ENCODE measurements at places on chromosomes 16 and 17.

- DNase-seq, result no peak
Observed at GRCh38 chr16:54936979-54937670, 6.5 kb downstream of the IRX5 start.

DNA sequence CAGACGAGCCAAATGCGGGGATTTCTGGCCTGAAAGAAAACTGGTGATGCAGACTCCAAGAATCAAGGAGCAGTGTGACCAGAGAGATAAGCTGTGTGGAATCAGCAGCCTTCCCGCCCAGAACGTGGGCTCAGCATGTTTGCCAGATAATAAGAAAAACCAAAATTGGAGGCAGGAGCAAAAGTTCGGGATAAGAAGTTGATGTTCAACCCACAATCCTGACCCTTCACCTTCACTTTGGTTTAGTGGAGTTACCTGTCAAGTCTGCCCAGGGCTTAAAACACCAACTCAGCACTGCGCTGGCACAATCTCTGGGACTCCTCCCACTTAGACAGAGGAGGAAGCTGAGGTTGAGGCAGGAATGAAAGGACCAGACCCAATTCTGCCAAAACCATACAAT, 3.1 kb downstream of the SLC43A2 start:
- DNase-seq, result peak; percentile 19

GRCh38 chr17:45325810-45326209, 9.0 kb upstream of the MAP3K14 start:
- DNase-seq, result no peak

GRCh38 chr17:1882836-1883235, 53.0 kb downstream of the RPA1 start:
- DNase-seq, result peak; percentile 31

DNA sequence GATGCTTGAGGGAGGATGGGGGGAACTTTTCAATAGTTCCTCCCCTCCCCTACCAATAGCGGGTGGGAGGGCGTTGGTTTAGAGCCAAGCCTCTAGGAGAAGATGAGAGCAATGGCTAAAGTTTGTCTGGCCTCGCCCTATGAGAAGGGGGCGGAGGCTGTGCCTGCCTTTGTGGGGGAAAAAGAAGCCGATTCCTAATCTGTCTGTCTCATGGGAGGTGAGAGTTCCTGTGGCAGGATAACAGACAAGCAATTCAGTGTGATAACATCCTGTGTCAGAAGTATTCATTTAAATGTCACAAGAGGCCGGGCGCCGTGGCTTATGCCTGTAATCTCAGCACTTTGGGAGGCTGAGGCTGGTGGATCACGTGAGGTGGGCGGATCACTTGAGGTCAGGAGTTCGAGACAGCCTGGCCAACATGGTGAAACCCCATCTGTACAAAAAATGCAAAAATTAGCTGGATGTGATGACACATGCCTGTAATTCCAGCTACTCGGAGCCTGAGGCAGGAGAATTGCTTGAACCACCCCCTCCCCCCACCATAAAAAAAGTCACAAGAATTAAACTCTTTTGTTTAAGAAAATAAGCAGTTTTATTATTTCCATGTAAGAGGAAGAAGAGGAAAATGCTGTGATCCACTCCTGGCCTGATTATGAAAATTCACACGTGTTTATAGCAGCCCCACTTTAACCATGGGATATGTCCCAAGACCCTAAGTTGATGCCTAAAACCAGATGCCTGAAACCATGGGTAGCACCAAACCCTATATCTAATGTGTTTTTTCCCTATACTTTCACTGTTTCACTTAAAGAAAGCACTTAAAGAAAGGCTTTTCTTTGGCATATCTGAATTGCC, 1.7 kb downstream of the SLFN5 start:
- DNase-seq, result peak; percentile 12

GRCh38 chr16:12021578-12022253, 45.2 kb downstream of the SNX29 start:
- no peak for DNase-seq

DNA sequence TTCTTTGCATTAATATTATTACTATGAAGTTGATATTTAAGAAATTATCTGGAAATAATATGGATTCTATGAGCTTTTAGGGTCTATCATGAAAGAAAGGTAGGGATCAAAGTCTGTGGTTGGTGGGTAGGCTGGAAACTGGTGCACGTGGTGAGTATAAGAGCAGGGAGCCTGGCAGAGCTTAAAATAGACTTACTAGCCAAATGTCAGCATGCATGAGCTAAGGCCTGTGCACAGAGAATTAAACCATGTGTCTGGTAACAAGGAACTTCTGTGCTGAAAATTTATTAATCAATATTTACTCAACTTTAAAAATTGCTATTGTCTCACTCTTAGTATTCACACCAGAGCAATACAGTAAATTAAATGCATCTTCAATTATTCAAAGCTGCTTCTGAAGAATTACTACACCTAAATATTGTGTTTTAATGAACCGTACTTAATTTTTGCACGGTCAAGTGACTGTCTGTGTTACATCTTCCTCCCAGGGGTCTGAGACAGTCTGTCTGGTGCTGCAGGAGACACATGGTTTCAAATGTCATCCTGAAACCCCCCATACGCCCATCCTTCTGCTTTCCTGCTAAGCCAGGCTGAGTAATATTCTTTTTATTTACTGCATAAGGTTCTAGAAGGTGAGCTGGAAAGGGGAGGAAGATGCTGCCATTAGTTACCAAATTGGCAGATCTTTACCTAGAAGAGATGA, 161.0 kb upstream of the NLRP1 start:
- DNase-seq, result no peak

- DNase-seq, result no peak
Observed at GRCh38 chr17:78889531-78889930, 13.5 kb downstream of the CEP295NL start.

GRCh38 chr17:45227926-45228762, 6.5 kb downstream of the FMNL1 start:
- DNase-seq, result no peak

DNA sequence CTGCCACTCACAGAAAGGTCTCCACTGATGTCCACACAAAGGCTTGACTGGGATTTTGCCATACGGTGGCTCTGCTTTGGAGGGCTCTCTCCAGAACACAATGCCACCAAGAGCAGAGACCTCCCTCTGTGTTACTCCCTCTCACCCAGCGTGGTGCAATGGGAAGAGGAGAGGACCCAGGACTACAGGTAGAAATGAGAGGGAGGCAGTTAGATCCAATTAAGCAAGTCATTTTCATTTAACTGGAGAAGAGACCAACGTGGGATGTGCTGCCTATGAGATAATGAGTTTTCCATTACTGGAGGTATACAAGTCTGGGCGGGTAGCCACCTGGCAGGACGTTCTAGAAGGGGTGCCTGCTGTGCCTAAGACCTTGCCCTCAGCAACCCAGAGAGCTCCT, 34.2 kb downstream of the TOM1L2 start:
- DNase-seq, result no peak

GRCh38 chr16:12349936-12350850, 373.7 kb downstream of the SNX29 start:
- DNase-seq, result peak; percentile 15

- no peak for DNase-seq
Observed at GRCh38 chr17:67364847-67365737, 1.3 kb downstream of the PSMD12 start.

- no peak for DNase-seq
Observed at GRCh38 chr17:66944351-66945146, 20.0 kb upstream of the CACNG4 start.

- no peak for DNase-seq
Observed at GRCh38 chr17:41676058-41676419, 12.6 kb upstream of the EIF1 start.

DNA sequence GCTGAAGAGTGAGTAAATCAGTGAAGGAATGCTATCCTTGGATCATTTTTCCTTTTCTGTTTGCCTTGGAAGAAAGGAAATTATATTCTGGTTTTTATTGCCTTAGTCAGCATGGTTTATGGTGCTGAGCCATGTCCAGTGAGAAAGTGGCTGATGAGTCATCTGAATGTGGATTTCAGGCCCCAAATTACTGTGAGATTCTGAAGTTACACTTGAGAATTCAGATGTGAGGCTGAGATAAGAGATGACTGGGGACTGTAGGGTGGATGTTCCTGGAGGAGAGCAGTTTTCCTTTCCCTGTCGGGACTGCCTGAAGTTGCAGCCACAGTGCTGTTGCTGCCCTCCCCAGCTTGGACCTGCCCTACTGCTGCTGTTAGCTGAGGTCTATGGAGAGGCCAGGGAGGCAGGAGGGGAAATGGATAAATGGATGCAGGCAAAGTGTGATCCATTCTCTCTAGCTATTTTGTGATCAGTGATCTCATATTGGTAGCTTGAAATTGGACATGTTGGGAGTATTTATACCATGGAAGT, 4.2 kb upstream of the MAP3K14 start:
- DNase-seq, result peak; percentile 74

GRCh38 chr17:30782206-30782605, 42.3 kb downstream of the CRLF3 start:
- DNase-seq, result no peak

- DNase-seq, result peak; percentile 31
Observed at GRCh38 chr17:5943232-5943631, 126.9 kb upstream of the WSCD1 start.

- DNase-seq, result no peak
Observed at GRCh38 chr17:43469145-43469544, 14.6 kb upstream of the DHX8 start.

GRCh38 chr16:85699628-85700027, 10.9 kb upstream of the GINS2 start:
- no peak for DNase-seq

GRCh38 chr17:7729816-7730215, 12.3 kb downstream of the DNAH2 start:
- DNase-seq, result no peak

DNA sequence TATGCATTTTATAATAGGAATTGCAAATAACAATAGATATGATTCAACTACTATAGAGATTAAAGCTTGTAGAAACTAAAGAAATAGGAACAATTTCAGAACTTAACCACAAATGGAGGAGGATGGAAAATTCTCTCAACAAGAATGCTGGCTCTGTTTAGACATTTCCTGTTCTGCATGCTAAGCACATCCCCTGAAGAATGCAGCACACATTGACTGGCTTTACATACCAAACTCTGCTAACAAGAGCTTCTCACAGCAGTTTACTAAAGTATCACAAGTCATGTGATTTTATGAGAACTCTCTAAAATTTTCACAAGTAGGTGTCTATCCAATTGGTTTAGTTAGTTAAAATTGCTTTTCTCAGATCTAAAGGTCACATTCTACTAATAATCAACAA, 85.2 kb downstream of the SPAG9 start:
- DNase-seq, result no peak

GRCh38 chr17:41151525-41151924, 1.9 kb upstream of the KRTAP4-5 start:
- DNase-seq, result no peak

DNA sequence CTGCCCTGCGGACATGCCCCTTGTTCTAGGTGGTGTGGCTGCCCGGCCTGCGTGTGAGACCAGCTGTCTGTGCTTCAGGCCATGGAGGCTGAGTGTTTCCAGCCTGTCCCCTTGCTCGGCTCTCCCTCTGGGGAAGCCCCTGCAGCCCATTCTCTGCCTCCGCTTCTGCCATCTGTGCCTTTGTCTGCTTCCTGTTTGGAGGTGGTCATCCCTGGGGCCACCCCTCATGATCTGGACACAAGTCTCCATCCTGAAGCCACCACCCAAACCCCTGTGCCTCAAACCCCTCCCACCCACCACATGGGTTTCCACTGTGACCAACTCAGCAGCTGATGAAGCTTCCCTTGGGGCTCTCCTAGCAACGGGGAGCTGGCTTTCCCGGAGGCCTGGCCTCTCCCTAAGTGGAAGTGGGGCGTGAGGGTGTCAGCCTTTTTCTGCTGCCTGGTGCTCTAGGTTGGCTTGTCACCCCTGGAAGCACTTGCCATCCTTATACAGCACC, 184.9 kb downstream of the SEC14L1 start:
- DNase-seq, result no peak

DNA sequence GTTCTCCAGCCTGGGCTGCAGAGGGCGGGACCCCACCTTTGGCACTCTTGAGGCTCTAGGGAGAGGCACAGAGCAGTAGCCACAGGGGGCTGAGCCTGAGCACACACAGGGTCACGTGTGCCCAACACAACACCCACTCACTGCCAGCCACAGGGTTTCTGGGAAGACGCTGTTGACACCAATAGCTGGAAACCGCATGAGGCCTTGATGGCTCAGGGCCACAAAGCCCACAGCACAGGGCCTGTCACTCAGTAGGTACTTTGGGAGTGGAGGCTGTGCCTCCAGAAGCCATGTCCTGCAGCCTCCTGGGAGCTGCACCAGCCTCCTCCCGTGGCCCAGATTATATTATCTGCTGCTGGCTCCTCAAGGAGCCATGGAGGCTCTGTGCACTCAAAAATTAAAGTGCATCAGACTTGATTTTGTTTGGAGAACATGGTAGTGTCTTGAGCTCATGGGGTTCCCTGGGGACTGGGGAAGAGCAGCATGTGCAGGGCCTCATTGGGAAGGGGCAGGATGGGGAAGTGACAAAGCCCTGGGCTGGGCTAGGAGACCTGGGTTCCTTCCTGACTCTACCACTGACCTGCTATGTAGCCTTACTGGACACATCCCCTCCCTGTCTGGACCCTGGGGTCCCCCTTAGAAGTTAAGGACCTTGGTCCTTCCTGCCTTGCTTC, 12.5 kb upstream of the SREBF1 start:
- DNase-seq, result peak; percentile 74

DNA sequence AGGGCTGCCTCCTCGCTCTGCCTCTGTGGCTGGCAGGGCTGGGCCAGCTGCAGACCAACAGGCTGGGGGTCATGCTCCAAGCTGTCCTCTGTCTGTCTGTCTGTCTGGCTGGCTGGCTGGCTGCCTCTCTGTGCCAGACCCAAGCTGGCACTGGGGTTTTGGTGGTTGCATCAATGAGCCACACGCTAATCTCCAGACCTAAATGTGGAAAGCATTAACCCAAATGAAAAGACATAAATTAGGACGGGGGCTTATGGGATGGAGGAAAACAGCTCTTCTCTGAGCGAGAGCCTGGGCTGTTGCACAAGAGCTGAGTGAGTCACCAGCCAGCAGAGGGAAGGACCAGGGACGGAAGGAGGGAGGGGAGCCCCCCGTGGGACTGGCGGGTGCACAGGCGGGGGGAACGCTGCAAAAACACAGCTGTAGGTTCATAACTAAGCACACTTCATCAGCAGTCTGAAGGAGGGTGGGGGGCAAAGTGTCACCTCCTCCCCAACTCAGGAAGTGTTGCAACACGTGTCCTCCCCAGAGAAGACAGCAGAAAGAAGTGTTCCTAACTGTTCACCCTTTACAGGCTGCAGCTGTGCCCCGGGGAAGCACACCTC, 83.4 kb downstream of the GAS7 start:
- DNase-seq, result no peak

Measured in K562 (cell line).